ENCODE measurements at places on chromosomes 2 and 18.

GRCh38 chr2:170812710-170813600, 3.7 kb upstream of the GAD1 start:
- DNase-seq: no peak

DNA sequence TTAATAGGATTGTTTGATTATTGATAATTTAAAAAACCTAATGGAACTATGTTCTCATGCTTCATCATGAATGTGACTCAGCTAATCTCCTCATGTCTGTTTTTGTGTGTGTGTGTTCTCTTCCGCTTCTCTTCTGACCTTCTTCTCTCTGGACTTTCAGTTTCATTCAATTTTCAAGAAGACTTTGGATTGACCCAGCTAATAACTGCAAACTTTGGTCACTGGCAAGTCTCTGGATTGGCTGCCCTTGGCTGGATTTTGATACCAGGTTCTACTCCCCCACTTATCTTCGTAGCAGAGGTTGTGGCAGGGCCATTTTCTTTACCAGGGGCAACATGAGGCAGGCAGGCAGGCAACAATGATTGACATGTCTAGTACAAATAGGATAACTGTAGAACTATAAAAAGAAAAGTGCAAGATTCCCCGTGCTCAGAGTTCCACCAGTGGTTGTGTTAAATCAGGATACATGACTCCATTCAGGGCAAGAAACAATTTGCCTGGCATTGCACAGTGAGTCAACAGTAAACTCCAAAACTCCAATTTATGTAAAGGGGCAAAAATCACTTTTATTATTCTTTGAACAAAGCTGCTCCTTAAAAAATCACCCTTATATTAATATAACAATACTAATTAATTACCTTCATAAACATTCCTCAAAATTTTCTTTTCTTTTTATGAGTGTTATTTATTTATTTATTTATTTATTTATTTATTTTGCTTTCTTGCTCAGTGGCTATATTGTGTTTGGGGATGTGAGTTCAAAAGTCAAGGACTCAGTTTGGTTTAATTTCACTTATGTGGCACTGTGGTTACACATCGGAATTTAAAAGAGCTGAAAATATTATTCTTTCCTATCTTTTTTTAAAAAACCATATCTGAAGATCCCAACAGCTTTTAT, 167.6 kb downstream of the RND3 start:
- DNase-seq: no peak

DNA sequence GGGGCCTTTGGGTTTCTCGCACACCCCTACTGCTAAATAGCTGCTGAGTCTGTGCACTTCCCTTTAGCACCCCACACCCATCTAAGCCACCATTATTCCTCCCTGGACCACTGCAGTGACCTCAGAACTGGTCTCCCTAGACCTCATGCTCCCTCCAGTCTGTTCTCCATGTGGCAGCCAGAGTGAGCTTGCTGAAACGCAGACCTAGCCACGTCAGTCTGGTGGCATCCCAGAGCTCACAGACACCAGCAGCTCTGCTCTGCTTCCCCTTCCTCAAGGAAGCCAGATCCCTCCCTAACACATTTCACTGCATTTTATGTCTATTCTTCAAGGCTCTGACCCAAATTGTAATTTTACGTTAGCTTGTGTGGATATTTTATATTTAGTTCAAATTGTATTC, 144.4 kb downstream of the DYSF start:
- DNase-seq: no peak

DNA sequence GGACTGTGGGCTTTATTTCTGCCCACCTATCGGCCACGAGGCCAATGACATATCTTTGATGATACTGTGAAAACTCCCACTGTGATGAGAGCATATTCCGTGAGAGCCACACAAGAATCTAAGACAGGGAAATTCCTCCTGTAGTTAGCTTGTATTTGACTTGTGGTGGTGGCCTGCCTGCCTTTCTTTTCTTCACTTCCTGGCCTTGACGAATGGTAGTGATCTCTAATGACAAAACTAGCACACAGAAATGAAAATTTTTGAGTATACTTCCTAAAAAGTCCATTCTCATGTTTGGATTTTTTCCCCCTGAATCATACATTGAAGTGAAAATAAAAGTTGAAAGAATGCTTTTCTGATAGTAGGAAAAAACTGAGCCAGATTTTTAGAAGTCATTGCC, 94.4 kb downstream of the MGAT5 start:
- DNase-seq: no peak

- DNase-seq: no peak
These were observed 37.5 kb downstream of the MAP4K3 start for GRCh38 chr2:39399570-39399969.

GRCh38 chr2:120552800-120553481, 182.7 kb upstream of the GLI2 start:
- no peak for DNase-seq

GRCh38 chr18:47754311-47755101, 176.0 kb downstream of the SMAD2 start:
- DNase-seq: peak; percentile 84

DNA sequence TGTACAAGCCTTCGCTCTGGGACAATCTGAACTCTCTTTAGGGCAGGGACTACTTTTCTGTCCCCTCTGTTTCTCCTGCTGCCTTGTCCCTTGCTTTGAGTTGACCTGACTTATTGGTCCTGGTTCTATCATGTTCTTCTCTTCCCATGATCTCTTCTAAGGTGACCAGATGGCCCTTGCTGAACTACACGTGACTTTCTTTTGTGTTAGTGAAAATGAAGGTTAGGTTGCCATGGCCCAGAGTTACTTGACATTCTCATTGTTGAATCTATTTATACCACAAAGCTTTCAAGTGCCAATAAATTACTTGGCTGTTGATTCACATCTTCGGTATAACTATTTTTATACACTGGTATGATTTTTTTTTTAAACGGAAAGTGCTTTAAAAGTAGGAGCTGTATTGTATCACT, 24.4 kb downstream of the MRPL33 start:
- no peak for DNase-seq

DNA sequence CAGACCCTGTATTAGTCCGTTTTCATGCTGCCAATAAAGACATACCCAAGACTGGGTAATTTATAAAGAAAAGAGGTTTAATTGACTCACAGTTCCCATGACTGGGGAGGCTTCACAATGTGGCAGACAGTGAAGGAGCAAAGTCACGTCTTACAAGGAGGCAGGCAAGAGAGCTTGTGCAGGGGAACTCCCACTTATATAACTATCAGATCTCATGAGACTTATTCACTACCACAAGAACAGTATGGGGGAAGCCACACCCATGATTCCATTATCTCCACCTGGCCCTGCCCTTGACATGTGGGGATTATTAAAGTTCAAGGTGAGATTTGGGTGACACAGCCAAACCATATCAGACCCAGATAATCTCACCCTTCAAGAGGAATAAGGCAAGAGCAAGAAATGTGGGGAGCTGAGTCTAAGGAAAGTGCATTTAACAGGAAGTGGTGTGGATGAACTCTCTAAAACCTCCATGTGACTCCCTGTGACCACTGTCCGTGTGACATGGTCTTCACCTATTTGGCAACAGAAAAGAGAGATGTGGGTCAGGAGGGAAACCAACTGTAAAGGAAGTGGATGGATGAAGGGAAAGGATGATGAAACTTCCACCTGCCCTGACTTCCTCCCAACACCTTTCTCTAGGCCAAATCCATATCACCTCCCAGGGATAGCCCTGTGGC, 110.6 kb downstream of the ATL2 start:
- no peak for DNase-seq

DNA sequence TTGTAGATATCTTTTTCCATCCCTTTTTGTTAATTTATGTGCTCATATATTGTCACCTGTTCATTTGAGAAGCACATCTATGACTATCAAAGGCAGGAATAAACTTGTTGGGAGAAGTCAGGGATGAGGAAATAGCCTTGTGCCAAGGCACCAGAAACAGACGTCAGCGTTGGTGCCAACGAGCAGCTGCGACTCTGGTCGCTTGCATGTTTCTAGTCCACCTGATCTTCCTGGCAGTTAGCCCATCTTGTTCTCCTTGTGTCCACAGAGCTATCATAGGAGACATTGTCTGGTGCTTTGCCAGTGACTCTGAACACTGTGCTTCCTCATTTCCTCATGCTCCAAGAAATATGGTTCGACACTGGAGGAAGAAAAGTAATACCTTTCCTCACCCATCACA, 374.4 kb downstream of the PTPRM start:
- DNase-seq: no peak

GRCh38 chr2:76977846-76978727, 544.1 kb downstream of the LRRTM4 start:
- no peak for DNase-seq

Measured in activated effector memory CD4-positive, alpha-beta T cell treated with anti-CD3 and anti-CD28 coated beads, Interleukin-2, amount 50 U/mL, for 16 hours (primary cell).